HCT116 (cell line): ENCODE measurements at places on chromosomes 7 and 10.

DNA sequence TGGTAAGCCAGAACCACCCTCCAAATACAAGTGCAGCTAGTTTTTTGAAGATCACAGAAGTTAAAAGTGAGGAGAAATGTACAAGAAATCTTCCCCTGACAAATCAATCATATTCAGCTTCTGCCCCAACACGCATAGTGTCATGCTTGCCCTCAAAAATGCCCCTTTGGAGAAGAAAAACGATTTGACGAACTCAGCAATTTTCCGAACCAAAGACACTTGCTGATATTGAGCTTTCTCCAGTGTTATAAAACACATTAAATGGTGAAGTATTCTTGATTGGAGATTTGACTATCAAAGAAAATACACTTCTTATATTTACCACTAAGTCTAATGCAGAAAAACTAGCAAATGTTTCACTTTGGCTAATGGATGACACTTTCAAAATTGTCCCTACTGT is 195.5 kb downstream of the ETV1 start:
- DNase-seq, result no peak

- DNase-seq, result no peak
These were observed 79.2 kb downstream of the PHTF2 start for GRCh38 chr7:77877791-77878190.

GRCh38 chr10:62471711-62472110 is 97.5 kb downstream of the ZNF365 start:
- DNase-seq, result no peak

- DNase-seq, result no peak
These were observed 153.6 kb downstream of the CELF2 start for GRCh38 chr10:11170993-11171851.

DNA sequence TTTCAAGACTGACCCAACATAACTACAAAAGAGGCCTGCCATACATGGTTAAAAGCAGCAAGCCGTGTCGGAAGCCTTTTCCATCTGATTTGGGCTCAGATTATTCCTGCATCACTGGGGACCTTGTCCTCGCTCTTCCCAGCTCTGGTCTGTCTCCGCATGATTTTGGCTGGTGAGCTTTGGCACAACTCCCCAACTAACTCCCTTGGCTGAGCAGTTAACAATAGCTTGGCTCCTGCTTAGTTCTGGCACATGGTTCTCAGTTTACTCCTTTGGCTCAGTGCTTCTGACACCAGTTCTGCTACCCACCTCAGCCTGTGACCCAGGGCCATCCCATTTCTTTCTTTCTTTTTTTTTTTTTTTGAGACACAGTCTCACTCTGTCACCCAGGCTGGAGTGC is 17.0 kb downstream of the AGK start:
- no peak for DNase-seq

- no peak for DNase-seq
These were observed 119.8 kb upstream of the PCBD1 start for GRCh38 chr10:71008150-71008549.

- no peak for DNase-seq
These were observed 146.5 kb downstream of the RNF216 start for GRCh38 chr7:5635006-5635405.

- DNase-seq, result no peak
These were observed 101.2 kb upstream of the TRIM24 start for GRCh38 chr7:138358850-138359341.

- DNase-seq, result no peak
These were observed 925.2 kb upstream of the GHITM start for GRCh38 chr10:83214136-83214535.

- no peak for DNase-seq
These were observed 769.3 kb downstream of the MAGI2 start for GRCh38 chr7:78684201-78684600.

DNA sequence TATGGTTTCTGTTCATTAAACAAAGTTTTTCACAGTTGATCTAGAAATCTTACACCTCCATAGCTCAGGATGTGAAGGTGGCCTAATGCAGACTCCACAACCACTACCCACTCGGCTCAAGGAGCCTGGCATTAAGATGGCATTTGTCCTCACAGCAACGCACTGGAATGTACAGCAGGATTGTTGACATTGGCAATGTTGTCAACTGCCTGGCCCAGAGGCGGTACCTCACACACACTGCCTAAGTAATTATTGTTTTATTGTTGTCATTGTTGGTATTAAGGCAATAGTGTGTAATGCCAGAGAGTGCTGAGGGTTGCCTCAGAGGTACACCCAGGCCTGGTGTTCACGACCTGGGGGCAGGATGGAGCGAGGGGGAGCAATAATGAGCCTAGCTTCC is 38.3 kb downstream of the LRRC18 start:
- DNase-seq, result no peak

DNA sequence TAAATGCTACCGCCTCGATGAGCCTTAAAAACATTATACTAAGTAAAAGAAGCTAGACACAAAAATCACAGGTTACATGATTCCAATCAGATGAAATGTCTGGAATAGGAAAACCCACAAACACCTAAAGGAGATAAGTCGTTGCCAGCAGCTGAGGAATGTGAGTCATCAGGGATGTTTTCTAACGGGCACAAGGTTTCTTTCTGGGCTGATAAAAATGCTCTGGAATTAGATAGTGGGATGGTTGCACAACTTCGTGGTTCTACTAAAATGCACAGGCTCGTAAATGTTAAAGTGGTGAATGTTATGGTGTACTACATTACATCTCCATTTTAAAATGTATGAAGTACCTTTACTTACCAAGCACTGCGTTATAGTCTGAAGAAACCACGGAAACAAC is 9.7 kb downstream of the ABLIM1 start:
- no peak for DNase-seq

GRCh38 chr7:96669812-96670211 is 39.8 kb downstream of the SEM1 start:
- DNase-seq, result no peak

DNA sequence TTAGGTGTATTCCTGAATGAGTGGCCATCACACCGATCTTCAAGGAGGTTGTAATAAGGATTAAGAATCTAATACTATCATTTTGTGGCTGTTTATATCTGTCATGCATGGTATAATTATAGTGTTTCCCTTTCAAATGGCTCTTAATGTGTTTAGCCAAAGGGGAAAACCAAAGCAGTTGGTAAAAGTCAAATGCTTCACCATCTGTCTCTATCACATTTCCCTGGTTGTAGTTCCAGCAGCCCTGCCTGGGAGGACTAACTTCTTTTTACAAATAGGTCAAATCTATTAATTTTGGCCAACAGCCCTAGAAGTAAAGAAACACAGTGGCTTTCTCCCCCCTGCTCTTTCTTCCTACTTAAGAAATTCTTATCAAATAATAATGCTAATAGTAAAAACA is 56.7 kb downstream of the ZNF365 start:
- no peak for DNase-seq

DNA sequence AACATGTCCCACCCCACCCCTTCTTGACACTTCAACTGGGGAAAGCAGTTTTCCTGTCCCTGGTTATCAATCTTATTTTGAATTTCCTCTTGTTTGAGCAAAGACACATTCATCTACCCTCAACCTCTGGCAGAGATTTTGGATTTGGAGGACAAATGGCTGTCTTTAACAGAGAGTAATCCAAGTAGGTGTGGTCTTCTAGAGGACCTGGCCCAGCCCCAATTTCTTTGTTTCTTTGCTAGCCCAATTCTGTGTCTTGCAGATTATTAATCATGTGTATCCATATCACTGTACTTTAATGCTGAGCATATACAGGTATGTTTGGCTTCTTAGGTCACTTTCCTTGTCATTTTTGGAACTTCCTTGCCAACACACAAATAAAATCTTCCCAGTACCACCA is 58.8 kb upstream of the ADCY1 start:
- no peak for DNase-seq

DNA sequence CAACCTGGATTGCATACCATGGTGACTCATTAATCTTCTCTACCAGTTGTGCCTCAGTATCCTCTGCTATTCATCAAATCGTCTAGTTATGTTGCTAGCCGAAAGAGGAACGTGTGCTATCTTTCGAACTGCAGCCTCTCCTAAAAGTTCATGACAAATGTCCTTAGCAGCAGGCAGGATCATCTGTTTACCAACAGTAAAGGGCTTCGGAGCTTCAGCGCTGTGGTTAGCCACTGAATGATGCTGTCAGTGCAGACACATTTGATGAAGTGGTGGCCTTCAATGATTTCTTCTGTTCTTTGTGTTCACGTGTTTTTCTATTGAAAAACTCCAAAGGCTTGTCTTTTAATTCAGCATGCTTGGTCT is 68.8 kb downstream of the CSTF2T start:
- DNase-seq, result no peak

DNA sequence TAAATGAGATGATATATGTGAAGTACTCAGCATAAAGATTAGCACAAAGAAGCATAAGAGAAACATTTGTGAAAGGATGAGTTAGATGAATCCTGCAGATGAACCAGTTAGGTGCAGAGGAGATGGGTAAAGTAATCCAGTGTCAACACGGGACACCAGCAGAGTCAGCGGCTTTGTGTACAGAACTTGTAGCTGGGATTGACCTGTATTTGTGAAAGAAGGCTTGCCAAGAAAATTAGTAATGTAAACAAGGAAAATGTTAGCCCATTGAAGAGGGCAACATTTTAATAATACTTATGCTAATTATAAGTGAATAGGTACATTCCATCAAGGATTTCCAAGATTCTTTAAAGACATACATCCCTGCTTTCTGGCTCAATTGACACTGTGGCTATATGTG is 255.7 kb downstream of the PTEN start:
- no peak for DNase-seq

- DNase-seq, result no peak
These were observed 60.2 kb downstream of the MAD1L1 start for GRCh38 chr7:2172311-2173188.

DNA sequence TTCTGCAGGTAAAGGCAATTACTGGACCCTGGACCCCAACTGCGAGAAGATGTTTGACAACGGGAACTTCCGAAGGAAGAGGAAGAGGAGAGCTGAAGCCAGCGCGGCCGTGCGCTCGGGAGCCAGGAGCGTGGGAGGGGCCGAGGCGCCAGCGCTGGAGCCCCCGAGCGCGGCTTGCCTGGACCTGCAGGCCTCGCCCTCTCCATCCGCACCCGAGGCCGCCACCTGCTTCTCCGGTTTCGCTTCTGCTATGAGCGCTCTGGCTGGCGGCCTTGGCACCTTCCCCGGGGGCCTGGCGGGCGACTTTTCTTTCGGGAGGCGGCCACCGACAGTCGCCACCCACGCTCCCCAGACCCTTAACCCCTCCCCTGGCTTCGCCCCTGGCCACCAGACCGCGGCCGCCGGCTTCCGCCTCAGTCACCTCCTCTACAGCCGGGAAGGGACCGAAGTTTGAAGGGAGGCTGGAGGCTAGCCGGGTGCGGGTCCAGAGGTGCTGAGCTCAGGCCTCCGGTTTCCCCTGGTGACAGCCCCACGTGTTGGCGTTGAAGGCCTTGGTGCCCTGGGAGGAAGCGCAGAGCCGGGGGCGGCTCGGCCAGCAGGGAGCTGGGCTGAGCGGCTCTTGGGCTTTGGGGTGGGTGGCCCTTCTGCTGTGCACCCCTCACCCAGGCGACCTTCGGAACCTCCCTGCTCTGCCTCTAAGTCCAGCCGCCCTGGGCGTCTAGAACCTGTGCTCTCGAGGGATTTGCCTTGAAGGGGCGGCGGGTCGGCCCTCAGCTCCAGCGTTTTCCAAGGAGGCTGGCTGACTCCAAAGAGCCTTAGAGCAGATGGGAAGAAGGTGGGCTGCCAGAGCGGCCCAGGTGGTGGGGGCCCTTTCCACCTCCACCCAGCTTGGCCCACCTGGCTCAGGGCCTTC is 1.8 kb downstream of the FOXI2 start:
- DNase-seq, result no peak

- no peak for DNase-seq
These were observed 1.7 kb upstream of the FAM3C start for GRCh38 chr7:121397822-121398221.

DNA sequence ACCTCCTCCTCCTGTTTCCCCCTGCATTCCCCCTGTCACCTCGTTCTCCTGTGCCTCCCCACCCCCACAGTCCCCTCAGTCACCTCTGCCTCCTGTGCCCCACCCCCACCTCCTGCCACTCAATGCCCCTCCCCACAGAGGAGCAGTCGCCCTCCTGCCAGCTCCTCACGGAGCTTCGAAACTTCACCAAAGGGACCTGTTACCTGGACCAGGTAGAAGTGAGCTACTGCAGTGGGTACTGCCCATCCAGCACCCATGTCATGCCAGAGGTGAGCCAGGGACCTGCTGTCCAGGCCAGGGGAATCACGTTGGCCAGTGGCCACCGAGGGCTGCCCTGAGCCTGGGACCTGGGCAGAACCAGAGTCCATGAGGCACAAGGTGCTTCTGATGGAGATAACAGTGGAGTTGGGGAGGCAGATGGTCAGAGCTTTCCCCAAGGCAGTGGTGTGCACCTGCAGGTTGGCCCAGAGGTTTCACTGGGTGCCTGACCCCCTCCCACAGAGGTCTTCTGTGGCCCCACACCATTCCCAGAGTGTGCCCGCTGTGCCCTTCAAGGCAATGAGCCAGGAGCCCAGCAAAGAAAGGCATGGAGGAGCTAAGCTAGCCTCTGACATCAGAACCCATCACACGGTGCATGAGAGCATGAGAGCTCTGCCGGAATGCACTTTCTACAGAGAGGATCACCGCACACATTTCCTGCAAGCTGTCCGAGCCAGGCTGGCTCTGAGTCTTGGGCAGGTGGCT is 7.0 kb upstream of the ZNF862 start:
- no peak for DNase-seq

DNA sequence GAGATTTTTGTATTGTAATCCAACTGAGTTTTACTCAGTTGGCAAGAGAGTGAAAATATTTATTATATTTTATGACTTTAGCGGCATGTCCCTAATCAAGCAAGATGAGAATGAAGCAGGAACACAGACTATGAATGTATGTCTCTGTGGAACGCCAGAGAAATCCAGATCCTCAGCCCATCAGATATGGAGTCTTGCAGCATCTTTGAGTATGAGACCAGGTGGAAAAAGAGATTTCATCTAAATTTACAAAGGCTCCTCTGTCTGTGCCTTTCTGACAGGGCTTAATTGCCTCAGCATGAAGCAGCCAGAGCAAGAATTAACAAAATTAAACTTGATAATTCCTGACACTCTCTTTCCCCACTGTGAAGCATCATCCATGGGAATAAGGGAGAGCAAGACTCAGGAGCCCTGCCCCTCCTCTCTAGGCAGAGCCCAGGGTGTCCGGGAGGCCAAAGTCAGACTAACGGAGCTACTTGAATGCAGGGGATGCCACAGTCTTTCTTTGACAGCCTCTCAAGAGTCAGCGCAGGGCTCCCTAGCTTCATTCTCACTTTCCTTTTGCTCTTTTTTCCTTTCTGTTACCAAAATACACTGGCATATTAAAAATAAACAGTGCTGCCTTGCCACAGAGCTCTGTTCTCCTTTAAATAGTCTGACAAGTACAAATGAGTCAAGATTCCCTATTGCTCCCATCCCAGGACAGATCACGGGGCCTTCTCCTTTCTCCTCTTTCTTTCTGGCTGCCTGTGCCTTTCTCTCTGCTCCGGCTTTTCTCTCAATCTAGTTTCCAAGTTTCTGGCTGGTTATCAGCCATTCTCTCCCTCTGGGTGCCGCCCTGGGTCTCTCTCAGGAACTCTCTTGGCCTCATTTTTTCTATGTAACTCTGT is 132.2 kb upstream of the INHBA start:
- DNase-seq, result no peak
